ENCODE measurements at places on chromosomes 7 and 10. TPM values are rescaled to one million over a fixed set of nuclear protein-coding genes. Genes with fewer than 3 reads are reported as not detected.

DNA sequence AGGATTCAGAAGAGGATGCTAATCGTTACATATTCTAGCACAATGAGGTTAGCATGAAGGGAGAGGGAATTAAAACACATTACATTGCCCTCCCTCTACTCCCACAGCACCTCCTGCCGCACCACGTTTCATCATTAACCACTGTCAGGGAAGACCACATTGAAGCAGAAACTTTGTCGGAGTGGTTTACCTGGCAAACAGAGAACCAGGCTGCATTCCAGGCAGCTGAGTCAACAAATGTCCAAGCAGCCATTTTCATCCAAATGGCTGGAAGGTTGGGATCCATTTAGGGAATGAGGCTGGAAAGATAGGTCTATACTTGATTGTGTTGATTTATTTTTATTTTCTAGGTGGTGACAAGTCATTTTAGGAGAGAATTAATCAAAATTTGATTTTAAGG, 273.6 kb downstream of the DYNC1I1 start:
- H3K27ac ChIP-seq, result no peak overlapping the region
- H3K4me1 ChIP-seq, result no peaks in the 10 kb centered on the region
- no peaks in the 10 kb centered on the region for H3K36me3 ChIP-seq
- no peak overlapping the region for H3K4me3 ChIP-seq
- no peak for DNase-seq
- peaks cover 6% of the 10 kb centered on the region for H3K27me3 ChIP-seq

DNA sequence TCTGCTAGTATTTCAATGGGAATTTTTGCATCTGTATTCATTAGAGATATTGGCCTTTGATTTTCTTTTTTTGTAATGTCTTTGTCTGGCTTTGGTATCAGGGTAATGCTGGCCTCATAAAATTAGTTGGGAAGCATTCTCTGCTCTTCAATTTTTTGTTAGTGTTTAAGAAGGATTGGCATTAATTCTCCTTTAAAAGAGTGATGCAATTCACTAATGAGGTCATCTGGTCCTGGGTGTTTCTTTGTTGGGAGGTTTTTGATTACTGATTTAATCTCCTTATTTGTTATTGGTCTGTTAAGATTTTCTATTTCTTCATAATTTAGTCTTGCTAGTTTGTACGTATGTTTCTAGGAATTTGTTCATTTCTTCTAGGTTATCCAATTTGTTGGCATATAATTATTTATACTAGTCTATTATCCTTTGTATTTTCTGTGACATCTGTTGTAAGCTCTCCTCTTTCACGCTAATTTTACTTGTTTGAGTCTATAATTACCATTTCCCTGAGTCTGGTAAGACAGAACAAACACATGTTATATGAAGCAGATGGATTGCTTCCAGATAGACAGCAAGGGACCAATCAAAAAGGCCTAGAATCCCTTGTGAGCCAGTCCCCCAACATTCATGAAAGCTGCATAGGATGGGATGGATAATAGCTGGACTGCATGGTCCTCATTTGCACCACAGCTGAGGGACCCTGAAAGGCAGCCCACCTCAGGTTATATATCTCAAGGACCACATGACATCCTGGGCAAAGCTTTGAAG, 54.4 kb downstream of the MTPAP start:
- no peak overlapping the region for H3K4me3 ChIP-seq
- no peaks in the 10 kb centered on the region for H3K4me1 ChIP-seq
- no peak overlapping the region for H3K27ac ChIP-seq
- peaks cover 30% of the 10 kb centered on the region for H3K27me3 ChIP-seq

DNA sequence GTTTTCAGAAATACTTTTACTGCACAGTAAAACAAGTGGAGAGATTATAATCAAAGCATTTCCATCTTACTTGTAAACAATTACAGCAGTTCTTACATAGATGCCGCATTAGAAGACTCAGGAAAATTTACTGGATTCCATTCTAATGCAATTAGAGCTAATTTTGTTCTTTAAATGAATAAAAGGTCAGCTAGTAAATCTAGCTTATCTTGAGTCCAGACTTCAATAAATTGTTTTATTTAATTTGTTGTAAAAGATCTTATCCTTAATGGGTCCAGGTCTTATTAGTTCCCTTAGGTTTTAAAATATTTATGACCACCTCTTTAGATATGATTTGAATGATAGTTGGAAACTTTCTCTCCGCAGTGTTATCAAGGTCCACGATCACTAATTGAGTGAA, 70.2 kb upstream of the GATA3 start:
- no peaks in the 10 kb centered on the region for H3K27me3 ChIP-seq
- no peaks in the 10 kb centered on the region for H3K4me1 ChIP-seq
- no peak overlapping the region for H3K4me3 ChIP-seq
- H3K36me3 ChIP-seq, result peaks cover 6% of the 10 kb centered on the region
- no peak overlapping the region for H3K27ac ChIP-seq

- no peak for DNase-seq
- H3K27me3 ChIP-seq, result peaks cover 30% of the 10 kb centered on the region
- H3K4me3 ChIP-seq, result peak overlapping the region; percentile 62
- H3K36me3 ChIP-seq, result no peaks in the 10 kb centered on the region
- peaks cover 30% of the 10 kb centered on the region for H3K4me1 ChIP-seq
Observed at GRCh38 chr10:133224756-133225372, 5.2 kb upstream of the UTF1 start.

GRCh38 chr10:13106387-13107045, 6.6 kb downstream of the OPTN start:
- peak overlapping the region; percentile 92 for H3K27ac ChIP-seq
- no peak for DNase-seq
- H3K4me1 ChIP-seq, result peaks cover 87% of the 10 kb centered on the region
- H3K36me3 ChIP-seq, result peaks cover 72% of the 10 kb centered on the region
- no peaks in the 10 kb centered on the region for H3K27me3 ChIP-seq

GRCh38 chr10:36515319-36515718, 610.1 kb upstream of the ANKRD30A start:
- DNase-seq, result no peak
- H3K4me1 ChIP-seq, result no peaks in the 10 kb centered on the region

GRCh38 chr10:16381083-16381482, 55.7 kb upstream of the PTER start:
- DNase-seq, result no peak
- no peaks in the 10 kb centered on the region for H3K4me1 ChIP-seq
- no peak overlapping the region for H3K4me3 ChIP-seq
- H3K36me3 ChIP-seq, result no peaks in the 10 kb centered on the region

Gene KIF20B
- total RNA-seq, result 66.4 TPM

Gene CLCN1
- total RNA-seq, result 0.06 TPM

Gene OR2A1
- 0.17 TPM for total RNA-seq

Gene NUTM2E
- total RNA-seq, result 0.67 TPM

All from activated CD4-positive, alpha-beta T cell treated with anti-CD3 and anti-CD28 coated beads, Interleukin-2, amount 10 ng/mL, durations not matched to agents 7 days and 5 days (primary cell).